ENCODE measurements at places on chromosomes 6 and 20.
A peak's percentile ranks its signal among the peaks of the same experiment; 100 is the strongest.

DNA sequence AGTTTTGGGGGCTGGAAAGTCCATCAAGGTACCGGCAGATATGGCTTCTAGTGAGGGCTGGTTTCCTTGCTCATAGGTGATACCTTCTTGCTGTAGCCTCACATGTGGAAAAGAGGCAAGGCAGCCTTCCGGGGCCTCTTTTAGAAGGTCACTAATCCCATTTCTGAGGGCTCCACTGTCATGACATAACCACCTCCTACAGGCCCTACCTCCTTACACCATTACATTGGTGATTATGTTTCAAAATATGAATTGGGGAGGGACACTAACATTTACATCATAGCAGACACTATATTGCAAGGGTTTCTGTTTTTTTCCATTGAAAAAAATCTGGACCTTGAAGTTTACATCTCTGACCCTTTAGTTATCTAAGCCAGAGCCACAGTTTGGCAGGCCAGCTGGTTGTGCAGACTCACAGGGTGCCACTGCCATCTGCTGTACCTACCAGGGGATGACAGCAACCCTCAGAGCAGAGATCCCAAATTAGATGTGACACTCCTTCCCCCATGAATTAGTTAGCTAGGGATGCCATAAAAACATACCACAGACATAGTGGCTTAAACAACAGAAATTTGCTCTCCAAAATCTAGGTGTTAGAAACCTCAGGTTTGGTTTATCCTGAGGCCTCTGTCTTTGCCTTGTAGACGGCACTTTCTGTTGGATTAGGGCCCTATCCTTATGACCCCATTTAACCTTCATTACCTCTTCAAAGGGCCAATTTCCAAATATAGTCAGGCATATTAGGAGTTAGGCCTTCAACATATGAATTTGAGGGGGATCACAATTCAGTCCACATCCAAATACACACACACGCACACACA, 166.4 kb upstream of the RNF217 start:
- DNase-seq, result peak; percentile 32

- no peak for DNase-seq
Observed at GRCh38 chr20:22341508-22341907, 242.9 kb downstream of the FOXA2 start.

- DNase-seq, result no peak
Observed at GRCh38 chr6:96075826-96076225, 60.1 kb downstream of the FUT9 start.

DNA sequence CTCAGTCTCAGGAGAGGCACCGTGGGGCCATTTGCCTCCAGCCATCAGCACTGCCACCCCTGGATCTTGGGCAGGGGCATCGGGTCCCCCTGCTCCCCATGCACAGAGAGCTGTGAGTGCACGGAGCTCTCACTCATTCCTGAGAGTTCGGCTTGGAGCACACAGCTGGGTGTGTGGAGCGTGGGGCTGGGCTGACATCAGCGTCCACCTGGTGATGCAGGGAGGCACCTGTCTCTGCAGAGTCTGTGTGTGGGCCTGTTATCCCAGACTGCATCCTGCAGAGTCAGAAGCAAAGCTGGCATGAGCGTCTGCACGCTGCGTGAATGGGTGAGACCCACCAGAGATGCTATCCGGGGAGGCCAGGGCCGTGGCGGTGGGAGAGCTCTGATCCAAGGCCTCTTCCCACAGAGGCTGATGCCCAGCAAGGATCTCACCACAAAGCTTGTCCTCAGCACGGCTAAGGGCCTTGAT, 248.8 kb upstream of the AFDN start:
- no peak for DNase-seq

All from suppressor macrophage (primary cell).